ENCODE measurements at places on chromosomes 5 and 9.

DNA sequence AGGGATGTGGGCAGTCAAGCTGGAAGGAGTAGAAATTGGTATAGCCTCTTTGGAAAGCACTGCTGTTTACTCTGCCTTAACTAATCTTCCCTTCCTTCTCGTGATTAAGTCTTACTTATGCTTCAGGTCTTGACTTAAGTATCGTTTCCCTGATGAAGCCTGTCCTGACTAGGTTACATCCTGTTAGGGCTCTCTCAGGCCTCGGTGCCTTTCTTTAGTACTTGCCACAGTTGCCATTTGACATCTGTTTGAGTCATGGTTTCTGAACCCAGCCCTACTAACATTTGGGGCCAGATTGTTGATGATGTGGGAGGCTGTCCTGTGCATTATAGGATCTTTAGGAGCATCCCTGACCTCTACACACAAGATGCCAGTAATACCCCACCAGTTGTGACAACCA, 94.4 kb downstream of the GAPVD1 start:
- no peak for DNase-seq

- no peak for DNase-seq
These were observed 85.2 kb downstream of the GRAMD2B start for GRCh38 chr5:126508251-126508961.

DNA sequence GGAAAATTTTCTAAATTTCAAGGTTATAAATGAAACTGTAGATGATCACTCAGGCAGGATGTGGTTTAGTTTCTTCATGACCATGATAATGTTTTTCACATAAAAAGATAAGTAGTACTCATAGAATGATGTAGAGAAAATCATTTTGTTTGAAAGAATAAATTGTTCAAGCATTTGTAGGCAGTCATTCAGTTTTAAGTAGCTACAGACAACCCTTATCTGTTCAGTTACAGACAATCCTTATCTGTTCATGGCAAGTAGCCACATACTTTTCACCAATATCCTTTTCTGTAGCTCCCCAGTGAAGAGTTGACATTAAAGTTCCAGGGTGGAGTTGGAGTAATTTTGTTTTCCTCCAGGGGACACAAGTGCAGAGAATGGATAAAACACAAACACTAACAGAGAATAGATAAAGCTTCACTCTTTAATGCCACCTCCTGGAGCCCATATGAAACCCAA, 278.1 kb upstream of the TNC start:
- no peak for DNase-seq

GRCh38 chr5:157926977-157927376, 68.0 kb upstream of the CLINT1 start:
- no peak for DNase-seq

DNA sequence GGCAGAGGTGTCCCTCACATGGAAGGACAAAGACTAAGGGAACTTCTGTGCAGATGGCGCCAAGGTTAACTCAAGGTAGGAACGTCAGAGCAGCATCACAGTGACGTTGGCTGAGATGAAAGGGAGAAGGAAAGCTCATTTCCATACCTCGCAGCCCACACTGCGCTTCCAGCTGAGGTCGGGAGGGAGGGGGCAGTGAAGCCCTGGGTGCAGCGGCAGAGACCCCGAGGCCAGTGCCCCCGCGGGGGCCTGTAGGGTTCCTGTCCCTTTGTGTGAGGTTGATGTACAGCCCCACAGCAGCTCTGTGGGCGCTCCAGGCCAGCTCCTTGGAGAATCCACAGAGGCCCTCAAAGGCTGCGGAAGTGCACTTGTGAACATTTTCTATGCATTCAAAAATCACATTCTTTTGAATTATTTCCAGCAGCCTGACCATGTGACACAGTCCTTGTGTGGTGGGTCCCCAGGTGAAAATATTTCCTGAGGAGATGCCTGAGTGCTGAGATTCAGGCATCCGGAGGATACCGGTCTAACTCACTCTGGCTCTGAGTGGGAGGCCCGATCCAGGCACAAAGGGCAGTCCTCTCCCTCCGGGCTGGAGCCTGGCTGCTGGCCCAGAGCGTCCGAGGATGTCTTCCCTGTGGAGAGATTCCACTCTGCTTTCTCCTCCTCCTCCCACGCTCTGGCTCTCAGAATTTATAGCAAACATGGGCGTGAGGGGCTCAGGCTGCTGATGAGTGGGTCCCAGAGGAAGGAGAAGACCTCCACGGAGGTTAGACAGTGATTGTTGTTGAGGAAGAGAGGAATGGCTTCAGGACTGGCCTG, 150.7 kb downstream of the ICE1 start:
- DNase-seq = no peak

DNA sequence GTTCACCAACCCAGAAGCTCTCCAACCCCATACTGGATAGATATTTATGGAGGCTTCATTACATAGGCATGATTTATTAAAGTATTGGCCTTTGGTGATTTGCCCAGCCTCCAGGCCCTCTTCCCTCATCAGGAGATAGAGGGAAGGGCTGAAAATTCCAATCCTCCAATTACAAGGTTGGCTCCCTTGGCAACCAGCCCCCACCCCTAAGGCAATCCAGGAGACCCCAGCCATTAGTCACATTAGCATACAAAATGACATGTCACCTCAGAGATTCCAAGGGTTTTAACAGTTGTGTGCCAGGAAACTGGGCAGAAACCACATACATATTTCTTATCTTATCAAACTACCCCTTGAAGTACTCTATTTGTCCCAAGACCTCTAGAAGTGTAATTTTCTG, 210.0 kb downstream of the HINT1 start:
- DNase-seq = no peak

- DNase-seq = no peak
These were observed 35.6 kb downstream of the IL6ST start for GRCh38 chr5:55959208-55959607.

DNA sequence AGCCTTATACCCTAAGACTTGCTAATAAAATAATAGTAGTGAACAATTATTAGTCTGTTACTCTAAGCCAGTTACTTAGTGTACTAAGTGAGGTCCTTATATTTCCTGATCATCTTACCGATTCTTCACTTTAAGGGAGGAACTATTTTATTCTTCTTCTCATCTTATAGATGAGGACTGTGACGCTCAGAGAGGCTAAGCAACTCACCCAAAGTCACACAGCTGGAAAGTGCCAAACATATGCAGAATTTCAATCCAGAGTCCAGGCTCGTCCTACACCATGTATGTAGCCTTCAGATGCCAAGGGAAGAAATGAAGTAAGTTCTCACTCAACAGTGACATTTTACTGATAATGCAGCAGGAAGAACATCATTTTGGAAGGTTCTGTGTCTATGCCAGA, 34.4 kb upstream of the ARAP3 start:
- no peak for DNase-seq

DNA sequence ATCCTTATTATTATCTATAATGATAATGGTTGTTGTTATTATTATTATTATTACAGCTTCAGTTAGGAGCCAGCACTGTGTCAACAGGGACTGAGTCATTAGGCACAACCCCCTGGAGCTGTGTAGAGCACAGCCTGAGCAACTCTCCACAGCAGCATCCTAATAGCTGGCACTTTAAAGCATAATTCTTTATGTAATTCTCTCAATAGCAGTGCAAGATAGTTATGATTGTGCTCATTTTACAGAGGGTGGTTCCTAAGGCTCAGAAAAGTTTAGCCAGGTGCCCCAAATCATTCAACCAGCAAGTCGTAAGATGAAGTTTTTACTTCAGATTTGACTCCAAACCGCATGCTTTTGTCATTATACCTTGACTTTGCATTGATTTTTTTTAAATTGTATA, 390.3 kb downstream of the ANXA1 start:
- no peak for DNase-seq

DNA sequence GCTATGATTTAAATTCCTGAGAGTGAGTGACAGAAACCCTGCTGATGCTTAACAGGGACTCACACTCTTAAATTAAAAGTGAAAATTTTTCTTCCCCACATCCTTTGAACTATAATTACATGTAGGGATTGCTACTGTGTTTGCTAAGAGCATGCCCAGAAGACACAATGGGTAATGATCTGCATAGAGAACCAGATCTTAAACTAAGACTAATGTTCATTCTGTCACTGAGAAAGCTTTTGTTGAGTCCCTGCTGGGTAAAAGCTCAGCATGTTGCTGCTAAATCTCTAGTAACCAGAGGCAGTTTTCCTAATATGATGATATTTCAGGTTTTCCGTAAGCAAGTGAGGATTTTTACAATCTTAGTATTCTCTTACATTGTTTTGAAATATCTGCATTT, 424.8 kb upstream of the SMC2 start:
- DNase-seq = no peak

DNA sequence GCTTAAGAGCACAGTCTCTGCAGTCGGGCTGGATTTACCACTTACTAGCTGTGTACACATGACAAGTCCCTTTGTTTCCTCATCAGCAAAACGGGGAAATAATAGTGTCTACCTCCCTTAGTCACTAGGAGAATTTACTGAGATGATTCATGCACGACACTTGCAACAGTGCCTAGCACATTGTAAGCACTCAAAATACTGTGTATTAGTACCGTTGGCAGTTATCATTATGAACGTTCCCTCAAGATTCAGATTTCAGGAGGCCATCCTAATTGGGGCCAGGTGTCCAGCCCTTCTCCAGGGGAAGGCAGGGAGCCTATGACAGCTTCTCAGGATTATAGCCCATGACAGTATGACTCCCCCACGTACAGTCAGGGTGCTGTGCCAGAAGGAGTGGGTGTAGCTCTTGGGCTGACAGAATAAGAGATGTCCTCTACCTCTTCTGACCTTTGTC, 164.3 kb downstream of the DOCK2 start:
- no peak for DNase-seq

GRCh38 chr5:10849278-10849677, 88.2 kb upstream of the DAP start:
- DNase-seq = no peak

GRCh38 chr5:178464431-178465048, 125.7 kb downstream of the COL23A1 start:
- no peak for DNase-seq

GRCh38 chr5:77028631-77029375, 1.4 kb upstream of the AGGF1 start:
- DNase-seq = no peak

GRCh38 chr9:135488527-135488926, 8.9 kb downstream of the PPP1R26 start:
- DNase-seq = no peak

Measured in stimulated activated CD8-positive, alpha-beta memory T cell treated with anti-CD3 and anti-CD28 coated beads, Interleukin-2, amount 100 ng/mL, for 1 hour (primary cell).